WTC11 (cell line): ENCODE measurements at places on chromosomes 2 and 18. TPM values are rescaled to one million over a fixed set of nuclear protein-coding genes. Genes with fewer than 3 reads are reported as not detected.

DNA sequence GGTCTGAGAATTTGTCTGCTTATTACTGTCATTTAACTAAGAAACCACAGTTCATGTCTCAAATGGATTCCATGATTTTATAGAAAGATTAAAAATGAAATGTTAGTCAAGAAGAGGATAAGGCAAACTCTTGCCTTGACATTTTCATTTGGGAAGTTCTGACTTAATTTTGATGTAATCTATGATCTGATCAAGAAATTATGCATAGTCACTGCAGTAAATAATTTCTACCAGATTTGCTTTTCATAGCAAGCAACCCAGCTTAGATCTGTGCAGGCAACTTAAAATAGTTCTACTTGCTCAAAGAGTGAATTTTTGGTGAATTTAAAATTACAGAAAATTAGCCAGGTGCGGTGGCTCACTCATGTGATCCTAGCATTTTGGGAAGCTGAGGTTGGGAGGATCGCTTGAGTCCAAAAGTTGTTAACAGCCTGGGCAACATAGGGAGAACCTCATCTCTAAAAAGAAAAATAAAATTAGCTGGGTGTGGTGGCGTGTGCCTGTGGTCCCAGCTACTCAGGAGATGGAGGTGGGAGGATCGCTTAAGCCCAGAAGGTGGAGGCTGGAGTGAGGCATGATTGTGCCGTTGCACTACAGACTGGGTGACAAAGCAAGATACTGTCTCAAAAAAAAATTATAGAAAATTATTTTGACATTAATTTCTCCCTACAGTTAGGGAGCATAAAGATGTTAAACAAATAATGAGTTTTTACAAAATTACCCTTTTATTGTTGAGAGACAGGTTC, 158.7 kb upstream of the MYO3B start:
- H3K4me3 ChIP-seq: no peak overlapping the region
- peaks cover 3% of the 10 kb centered on the region; the same call in 1 of the 2 replicates for H3K4me1 ChIP-seq
- no peaks in the 10 kb centered on the region for H3K27me3 ChIP-seq
- no peak for DNase-seq
- H3K36me3 ChIP-seq: peaks cover 5% of the 10 kb centered on the region; the same call in 1 of the 2 replicates

DNA sequence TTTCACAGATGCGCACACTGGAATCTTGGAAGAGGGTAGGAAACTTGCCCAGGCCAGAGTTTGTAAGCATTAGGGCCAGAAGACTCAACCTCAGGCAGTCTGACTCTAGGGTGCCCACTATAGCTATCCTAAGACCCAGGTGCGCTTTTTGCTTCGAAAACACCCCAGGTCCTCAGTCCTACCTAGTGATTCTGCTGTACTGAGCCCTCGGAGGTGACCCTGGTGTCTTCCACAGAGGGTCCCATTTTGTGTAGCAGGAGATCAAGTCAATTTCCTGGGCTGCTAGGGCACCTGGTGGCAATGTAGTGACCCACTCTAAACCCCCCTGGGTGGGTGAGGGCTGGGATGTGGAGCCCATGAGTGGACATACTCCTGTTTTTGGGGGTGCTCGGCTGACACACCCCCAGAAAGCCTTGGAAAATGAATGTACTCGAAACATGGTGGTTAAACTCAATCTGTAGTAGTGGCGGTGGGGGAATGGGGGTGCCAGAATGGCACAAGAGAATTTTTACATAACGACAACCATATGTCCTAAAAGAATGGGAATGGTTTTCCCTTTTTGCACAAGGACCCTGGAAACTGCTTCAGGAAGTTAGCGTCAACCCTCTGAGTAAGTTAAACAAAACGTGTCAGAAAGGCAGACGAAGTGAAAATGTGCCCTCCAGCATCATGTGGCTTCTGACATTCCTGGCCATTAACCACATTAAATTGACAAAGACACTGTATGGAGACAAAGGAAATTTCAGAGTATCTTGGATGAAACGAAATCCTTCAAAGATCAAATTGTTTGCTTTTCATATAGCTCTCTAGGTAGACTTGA, 218.0 kb upstream of the COPS8 start:
- no peak overlapping the region for H3K4me3 ChIP-seq
- H3K4me1 ChIP-seq: peaks cover 11% of the 10 kb centered on the region
- H3K27me3 ChIP-seq: peaks cover 10% of the 10 kb centered on the region
- peaks cover 20% of the 10 kb centered on the region for H3K36me3 ChIP-seq

DNA sequence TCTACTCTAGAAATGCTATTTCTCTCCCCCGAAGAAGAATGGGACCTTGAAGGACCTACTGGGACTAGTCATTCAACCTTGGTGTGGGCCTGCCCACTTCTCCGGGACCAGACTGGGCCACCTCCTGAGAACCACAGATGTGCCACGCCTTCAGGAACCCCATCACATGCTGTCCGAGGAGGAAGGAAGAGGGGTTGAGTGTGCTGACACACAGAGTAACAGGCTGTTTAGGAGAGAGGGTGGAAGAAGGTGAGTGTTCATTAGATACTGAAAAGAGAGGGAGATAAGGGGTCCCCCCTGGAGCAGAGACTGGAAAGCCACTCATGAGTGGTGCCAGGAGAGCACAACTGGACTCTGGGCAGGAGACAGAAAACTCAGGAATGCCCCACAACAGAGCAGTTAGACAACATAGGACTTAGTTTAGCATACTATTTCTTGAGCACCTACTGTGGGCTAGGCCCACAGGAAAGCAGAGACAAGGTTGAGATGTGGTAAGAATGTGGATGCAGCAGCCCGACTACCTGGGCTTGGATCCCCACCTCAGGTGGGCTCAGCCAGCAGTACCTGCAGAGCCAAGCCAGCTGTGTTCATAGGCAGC, 286.4 kb upstream of the NCKAP5 start:
- no peak overlapping the region for H3K4me3 ChIP-seq
- no peak for DNase-seq
- H3K4me1 ChIP-seq: no peaks in the 10 kb centered on the region
- peaks cover 21% of the 10 kb centered on the region for H3K36me3 ChIP-seq

DNA sequence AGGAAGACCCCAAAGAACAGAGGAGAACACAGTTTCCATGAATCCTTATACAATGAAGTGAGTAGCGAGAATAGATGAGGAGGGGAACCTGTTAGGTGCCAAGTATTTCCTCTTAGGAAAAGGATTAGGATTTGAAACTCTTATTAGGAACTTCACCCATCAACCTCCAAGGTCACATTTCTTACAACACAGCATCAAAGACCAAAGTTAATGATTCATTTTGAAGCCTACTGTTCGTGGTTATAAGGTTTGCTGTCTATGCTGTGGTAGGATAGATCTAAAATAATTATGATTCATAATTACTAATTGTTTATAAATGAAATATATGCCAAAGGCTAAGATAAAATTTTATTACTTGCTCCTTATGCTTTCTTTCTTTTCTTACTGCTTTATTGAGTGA, 6.1 kb downstream of the CFAP221 start:
- H3K4me3 ChIP-seq: no peak overlapping the region
- H3K27ac ChIP-seq: no peak overlapping the region
- no peak for DNase-seq
- H3K27me3 ChIP-seq: peaks cover 20% of the 10 kb centered on the region
- no peaks in the 10 kb centered on the region for H3K36me3 ChIP-seq
- no peaks in the 10 kb centered on the region for H3K4me1 ChIP-seq

GRCh38 chr2:218033208-218033589, 30.4 kb upstream of the TNS1 start:
- DNase-seq: no peak
- H3K27me3 ChIP-seq: peaks cover 31% of the 10 kb centered on the region
- no peaks in the 10 kb centered on the region for H3K36me3 ChIP-seq

GRCh38 chr2:157336137-157337010, 10.8 kb upstream of the ERMN start:
- H3K4me1 ChIP-seq: peaks cover 16% of the 10 kb centered on the region
- no peak overlapping the region for H3K4me3 ChIP-seq
- peaks cover 6% of the 10 kb centered on the region for H3K36me3 ChIP-seq

DNA sequence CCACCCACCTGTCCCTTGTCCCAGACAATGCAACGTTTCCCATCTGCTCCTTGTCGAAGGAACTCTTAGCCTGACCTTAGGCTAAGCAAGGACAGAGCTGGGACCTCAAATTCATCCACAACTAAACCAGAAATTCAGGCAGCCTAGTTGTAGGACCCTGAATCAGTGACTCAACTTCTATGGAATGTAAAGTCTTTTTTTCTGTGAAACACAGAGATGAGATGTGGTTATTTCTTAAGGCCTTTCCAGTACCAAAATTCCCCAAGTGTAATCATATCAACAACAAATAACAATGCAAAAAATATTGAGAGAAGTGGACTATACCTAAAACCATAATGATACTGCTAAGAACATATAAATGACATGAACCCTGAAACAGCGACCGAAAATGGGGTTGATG, 46.7 kb downstream of the EN1 start:
- H3K36me3 ChIP-seq: no peaks in the 10 kb centered on the region
- no peaks in the 10 kb centered on the region for H3K27me3 ChIP-seq
- no peak overlapping the region for H3K4me3 ChIP-seq

GRCh38 chr2:130344578-130344977, 1.9 kb downstream of the IMP4 start:
- H3K4me1 ChIP-seq: peaks cover 9% of the 10 kb centered on the region
- peak overlapping the region; percentile 100 for H3K4me3 ChIP-seq
- no peak for DNase-seq
- no peaks in the 10 kb centered on the region for H3K27me3 ChIP-seq

GRCh38 chr2:121153516-121153915, 131.5 kb downstream of the TFCP2L1 start:
- H3K4me3 ChIP-seq: no peak overlapping the region
- H3K27ac ChIP-seq: no peak overlapping the region
- no peak for DNase-seq
- peaks cover 17% of the 10 kb centered on the region; the same call in 1 of the 2 replicates for H3K27me3 ChIP-seq
- H3K4me1 ChIP-seq: no peaks in the 10 kb centered on the region

Gene ALK
- total RNA-seq: 0.09 to 0.11 TPM in 2 of 3 replicates, not detected in the other

Gene DSG4
- total RNA-seq: not detected in 3 replicates

Gene HOXD9
- not detected in 3 replicates for total RNA-seq

Gene DYNC2LI1
- 7.0 to 7.1 TPM (median 7.1 TPM) in 3 replicates for total RNA-seq

Gene SRBD1
- 19.1 to 23.4 TPM (median 22.8 TPM) in 3 replicates for total RNA-seq
